WTC11 (cell line): ENCODE measurements at places on chromosomes 2 and 18. TPM values are rescaled to one million over a fixed set of nuclear protein-coding genes. Genes with fewer than 3 reads are reported as not detected.

DNA sequence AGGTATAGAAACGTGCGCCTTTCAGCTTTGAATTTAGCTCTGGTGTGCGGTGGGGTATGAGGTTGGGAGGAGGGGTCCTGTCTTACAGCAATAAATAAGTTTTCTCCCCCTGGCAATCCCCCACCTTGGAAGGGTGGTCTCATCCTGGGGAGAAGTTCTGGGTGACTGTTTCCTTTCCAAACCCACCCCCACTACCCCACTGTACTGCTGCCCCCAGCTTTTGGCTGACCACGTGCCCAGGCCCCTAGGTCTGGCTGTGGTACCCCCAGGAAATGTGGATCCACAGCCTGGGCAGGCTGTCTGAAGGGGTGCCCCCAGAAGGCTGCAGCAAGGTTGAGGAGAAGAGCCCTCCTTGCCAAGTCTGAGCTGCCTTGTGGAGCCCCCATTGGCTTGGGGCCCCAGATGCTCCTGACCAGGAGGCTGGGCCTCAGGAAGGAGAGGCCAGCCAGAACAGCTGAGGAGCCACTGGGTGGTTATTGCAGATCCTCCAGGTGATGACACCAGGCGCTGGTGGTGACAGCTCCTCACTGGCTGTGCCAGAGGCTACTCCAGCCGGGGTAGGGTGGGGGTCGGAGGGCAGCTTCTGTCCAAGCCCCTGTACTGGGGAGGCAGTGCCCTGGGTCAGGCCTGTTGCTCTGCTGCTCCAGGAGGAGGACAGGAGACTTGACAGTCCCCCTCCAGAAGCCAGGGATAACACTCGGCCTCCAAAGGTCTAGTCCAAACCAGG is 24.2 kb downstream of the CCT7 start:
- H3K36me3 ChIP-seq = peaks cover 12% of the 10 kb centered on the region
- no peak overlapping the region for H3K4me3 ChIP-seq
- no peak overlapping the region for H3K27ac ChIP-seq
- H3K27me3 ChIP-seq = no peaks in the 10 kb centered on the region; the same call in 1 of the 2 replicates
- H3K4me1 ChIP-seq = peaks cover 11% of the 10 kb centered on the region

The IL18RAP gene
- total RNA-seq = not detected in 3 replicates

DNA sequence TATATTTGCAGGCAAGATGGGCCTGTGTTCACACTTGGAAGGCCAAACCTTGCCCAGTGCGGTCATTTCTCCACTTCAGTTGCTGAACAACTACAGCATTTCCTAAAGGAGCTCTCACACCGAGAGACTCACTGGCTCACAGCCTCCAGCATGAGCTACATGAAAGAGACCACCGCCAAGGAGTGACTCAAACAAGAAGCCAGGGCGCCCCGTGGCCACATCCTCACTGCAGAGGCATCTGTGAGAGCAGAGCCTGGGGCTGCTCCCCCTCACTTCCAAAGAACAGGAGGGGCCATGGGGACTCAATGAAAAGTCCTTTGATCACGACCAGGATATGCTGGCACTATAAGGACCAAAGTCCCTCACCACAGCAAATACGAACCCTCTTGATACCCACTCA is 50.0 kb downstream of the TMEM163 start:
- no peak overlapping the region for H3K27ac ChIP-seq
- peaks cover 15% of the 10 kb centered on the region for H3K4me1 ChIP-seq
- no peaks in the 10 kb centered on the region for H3K27me3 ChIP-seq
- DNase-seq = no peak

- H3K27ac ChIP-seq = no peak overlapping the region
- no peaks in the 10 kb centered on the region for H3K36me3 ChIP-seq
- DNase-seq = no peak
- H3K4me1 ChIP-seq = peaks cover 23% of the 10 kb centered on the region
- H3K4me3 ChIP-seq = peak overlapping the region; percentile 94
Measured at GRCh38 chr2:64768491-64769005, 114.8 kb upstream of the SERTAD2 start.

The EIF4E2 gene
- 90.6 to 97.8 TPM (median 95.9 TPM) in 3 replicates for total RNA-seq

DNA sequence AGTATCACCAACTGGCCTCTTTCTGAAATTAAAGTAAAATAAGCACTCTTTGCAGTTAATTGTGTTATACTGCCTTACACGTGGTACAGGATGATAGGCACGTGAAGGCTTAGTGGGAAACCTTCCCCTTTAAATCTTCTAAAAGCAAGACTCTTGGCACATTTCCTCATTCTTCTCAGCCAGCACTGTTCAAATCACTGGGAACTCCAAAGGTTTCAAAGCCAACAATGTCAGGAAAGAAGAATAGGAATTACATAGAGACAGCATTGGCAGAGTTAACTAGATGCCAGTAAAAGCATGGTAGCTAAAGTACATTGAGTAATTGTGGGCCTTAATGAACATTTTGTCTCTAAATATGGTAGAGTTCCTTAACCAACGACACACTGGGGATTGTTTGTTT is 96.4 kb downstream of the DTNA start:
- H3K27ac ChIP-seq = no peak overlapping the region; the same call in 1 of the 2 replicates
- peaks cover 25% of the 10 kb centered on the region for H3K4me1 ChIP-seq
- H3K4me3 ChIP-seq = no peak overlapping the region
- H3K27me3 ChIP-seq = no peaks in the 10 kb centered on the region

- H3K27me3 ChIP-seq = peaks cover 100% of the 10 kb centered on the region
- no peak for DNase-seq
- no peak overlapping the region for H3K27ac ChIP-seq
- no peaks in the 10 kb centered on the region for H3K36me3 ChIP-seq
- H3K4me3 ChIP-seq = no peak overlapping the region
- H3K4me1 ChIP-seq = no peaks in the 10 kb centered on the region
Measured at GRCh38 chr2:157685572-157685971, 56.9 kb upstream of the ACVR1C start.

GRCh38 chr2:20992201-20992711 is 51.6 kb downstream of the APOB start:
- H3K27me3 ChIP-seq = no peaks in the 10 kb centered on the region
- no peak overlapping the region for H3K4me3 ChIP-seq
- no peaks in the 10 kb centered on the region for H3K36me3 ChIP-seq
- H3K27ac ChIP-seq = no peak overlapping the region
- H3K4me1 ChIP-seq = peaks cover 5% of the 10 kb centered on the region; the same call in 1 of the 2 replicates

DNA sequence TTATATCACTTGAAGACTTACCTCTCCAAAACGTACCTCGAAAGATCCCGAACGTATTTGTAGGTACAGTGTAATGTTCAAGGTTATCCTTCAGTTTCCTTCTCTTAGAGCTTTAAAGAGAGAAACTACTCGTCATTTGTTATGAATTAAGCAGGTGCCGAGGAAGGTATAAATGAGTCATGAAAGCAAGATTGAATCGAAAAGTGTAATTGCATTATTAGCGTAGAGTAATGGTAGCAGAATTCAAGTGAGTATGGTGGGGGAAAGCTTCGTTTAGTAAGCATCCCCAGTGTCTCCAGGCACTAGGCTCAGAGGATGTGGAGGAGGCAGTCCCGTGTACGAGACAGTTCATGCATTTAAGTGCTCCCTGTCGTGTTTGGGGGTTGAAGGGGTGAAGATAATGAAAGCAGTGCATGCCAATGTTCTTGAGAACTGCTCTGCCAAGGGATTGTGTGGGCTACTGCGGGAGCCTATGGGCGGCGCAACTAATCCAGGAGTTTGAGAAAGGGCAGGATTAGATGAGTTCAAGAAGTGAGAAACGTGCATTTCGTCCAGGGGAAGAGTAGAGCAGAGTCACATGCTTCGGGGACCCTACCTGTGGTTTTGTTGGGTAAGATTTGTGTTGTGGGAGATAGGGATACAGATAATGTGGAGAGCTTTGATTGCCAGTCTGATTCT is 858 bp downstream of the POLR1B start:
- H3K27ac ChIP-seq = no peak overlapping the region
- H3K27me3 ChIP-seq = 0 out of 2 replicates have a peak, but pooled peaks cover 4% of the 10 kb centered on the region
- H3K4me3 ChIP-seq = no peak overlapping the region
- DNase-seq = no peak
- peaks cover 4% of the 10 kb centered on the region; the same call in 1 of the 2 replicates for H3K4me1 ChIP-seq

- peaks cover 47% of the 10 kb centered on the region for H3K27me3 ChIP-seq
- DNase-seq = no peak
- H3K4me1 ChIP-seq = no peaks in the 10 kb centered on the region
- H3K27ac ChIP-seq = no peak overlapping the region
- H3K36me3 ChIP-seq = peaks cover 5% of the 10 kb centered on the region
Measured at GRCh38 chr18:12774982-12775381, 72.1 kb downstream of the PSMG2 start.

DNA sequence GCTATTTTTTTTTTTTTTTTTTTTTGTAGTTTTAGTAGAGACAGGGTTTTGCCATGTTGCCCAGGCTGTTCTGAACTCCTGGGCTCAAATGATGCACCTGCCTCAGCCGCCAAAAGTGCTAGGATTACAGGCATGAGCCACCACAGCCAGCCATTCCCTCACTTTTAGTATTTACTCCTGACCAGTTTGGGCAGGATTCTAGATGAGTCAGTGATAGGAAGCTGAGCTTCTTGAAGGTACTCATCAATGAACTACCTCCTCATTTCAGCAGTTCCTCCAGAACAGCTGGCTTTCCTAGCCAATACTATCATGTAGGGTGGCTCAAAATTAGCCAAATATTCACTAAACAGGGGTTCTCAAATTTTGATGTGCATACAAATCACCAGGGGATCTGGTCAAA is 57.2 kb downstream of the CYBRD1 start:
- no peaks in the 10 kb centered on the region for H3K4me1 ChIP-seq
- no peaks in the 10 kb centered on the region for H3K36me3 ChIP-seq
- H3K27ac ChIP-seq = no peak overlapping the region
- H3K4me3 ChIP-seq = no peak overlapping the region

The SRD5A2 gene
- total RNA-seq = 0.05 to 0.07 TPM (median 0.05 TPM) in 3 replicates

- no peak overlapping the region for H3K4me3 ChIP-seq
- no peak for DNase-seq
Measured at GRCh38 chr2:216987252-216987821, 127.5 kb upstream of the TNP1 start.
